Suppressor macrophage treated with lipopolysaccharide for 4 hours (primary cell): ENCODE measurements at places on chromosomes 13 and 19.
A peak's percentile ranks its signal among the peaks of the same experiment; 100 is the strongest.

- DNase-seq = no peak
These were observed 15.6 kb downstream of the LSM4 start for GRCh38 chr19:18307271-18307681.

DNA sequence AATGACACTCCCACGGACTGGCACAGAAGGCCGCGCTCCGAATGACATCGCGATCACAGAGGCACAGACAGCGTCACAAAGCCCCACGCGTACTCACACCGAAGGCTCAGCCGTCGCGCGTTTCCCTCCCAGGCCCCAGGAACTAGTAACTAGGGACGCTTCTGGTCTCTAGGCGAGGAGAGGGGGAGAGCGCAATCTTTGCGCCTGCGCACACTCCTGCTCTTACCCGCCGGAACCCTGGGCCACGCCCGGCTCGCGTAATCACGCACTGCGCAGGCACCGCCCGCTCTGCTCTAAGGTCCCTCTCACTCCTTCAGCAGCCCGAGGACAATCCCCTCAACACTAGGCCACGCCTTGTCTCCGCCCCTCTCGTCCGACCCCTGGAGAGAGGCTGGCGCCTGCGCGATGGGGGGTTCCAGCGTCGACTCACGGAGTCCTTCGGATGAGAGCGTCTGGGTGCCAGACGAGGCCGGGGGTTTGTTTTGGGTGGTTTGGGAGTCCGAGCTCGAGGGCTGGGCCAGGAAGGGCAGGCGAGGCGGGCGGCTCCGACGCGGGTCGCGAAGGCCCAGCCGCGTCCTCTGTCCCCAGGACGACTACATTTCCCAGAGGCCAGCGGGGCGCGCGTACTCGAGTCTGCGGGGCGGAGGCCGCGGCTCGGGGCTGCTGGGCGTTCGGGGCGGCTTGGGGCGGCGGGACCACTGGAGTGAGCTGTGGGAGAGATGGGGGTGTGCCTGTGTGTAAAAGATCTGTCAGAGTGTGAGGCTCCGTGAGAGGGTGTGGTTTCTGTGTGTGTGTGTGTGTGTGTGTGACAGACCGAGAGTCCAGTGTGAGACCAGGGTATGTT is at the start of gene ZNF471:
TSS of gene ZNF471 (plus strand) at position 410 of the 844 bp plus-strand sequence. CDS start 3,717 bp downstream, outside the sequence.
- peak; percentile 97 for DNase-seq

GRCh38 chr13:71240911-71241310 is 626.1 kb downstream of the DACH1 start:
- peak; percentile 2 for DNase-seq

GRCh38 chr13:77537289-77537919 is 1.9 kb downstream of the SCEL start:
- DNase-seq = no peak

- no peak for DNase-seq
These were observed 62.3 kb upstream of the ZNF724 start for GRCh38 chr19:23312515-23312914.

GRCh38 chr19:16435999-16436650 is 35.6 kb downstream of the EPS15L1 start:
- DNase-seq = peak; percentile 14

DNA sequence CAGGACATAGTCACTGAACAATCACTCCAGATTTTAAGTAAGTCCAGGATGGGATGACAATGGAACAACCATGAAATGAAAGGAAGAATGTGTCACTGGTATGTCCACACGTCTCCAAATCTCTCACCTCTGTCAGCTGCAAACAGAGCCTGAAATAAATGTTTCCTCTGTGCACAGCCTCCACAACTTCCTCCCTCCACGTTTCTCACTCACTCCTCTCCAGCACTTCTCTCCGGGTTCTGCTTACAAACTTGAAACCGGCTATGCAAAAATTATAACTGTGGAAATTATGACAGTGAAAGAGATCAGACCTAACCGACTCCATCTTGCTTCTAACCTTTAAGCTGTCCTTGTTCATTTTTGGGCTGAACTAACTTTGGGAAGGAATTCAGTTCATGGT is 35.0 kb upstream of the ALOX5AP start:
- no peak for DNase-seq

DNA sequence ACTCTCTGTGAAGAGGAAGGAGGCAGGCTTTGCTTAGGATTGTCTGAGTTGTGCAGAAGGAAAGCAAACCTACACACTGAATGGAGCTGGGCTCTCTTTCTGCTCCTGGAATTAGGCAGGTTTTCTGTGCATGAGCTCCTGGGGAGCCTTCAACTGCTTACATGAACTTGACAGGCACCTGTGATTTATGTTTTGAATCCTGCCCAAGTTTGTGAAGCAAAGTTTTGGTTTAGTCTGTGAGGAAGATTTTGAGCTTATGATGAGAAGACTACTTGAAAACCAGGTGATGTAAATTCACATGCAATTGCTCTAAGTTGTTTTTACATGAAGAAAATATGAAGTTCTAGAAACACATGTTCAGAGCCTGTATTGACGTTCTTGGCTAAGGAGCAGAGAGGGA is 109.0 kb downstream of the SLAIN1 start:
- DNase-seq = no peak

DNA sequence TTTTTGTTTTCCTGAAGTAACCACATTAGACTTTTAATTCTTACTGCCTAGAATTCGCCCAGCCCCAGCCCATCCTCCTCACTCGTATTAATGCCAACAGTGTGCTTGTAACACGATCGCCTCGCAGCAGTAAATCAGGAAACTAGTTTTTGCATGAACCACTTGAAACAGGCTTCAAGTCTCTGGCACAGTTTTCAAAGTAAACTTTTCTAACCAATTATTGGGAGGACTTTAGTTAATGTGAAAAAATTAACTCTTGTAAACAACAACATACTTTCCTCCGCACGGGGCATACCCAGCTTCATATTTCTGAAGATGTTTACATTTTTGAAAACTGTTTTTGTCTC is 39.2 kb downstream of the TNFRSF19 start:
- peak; percentile 3 for DNase-seq

DNA sequence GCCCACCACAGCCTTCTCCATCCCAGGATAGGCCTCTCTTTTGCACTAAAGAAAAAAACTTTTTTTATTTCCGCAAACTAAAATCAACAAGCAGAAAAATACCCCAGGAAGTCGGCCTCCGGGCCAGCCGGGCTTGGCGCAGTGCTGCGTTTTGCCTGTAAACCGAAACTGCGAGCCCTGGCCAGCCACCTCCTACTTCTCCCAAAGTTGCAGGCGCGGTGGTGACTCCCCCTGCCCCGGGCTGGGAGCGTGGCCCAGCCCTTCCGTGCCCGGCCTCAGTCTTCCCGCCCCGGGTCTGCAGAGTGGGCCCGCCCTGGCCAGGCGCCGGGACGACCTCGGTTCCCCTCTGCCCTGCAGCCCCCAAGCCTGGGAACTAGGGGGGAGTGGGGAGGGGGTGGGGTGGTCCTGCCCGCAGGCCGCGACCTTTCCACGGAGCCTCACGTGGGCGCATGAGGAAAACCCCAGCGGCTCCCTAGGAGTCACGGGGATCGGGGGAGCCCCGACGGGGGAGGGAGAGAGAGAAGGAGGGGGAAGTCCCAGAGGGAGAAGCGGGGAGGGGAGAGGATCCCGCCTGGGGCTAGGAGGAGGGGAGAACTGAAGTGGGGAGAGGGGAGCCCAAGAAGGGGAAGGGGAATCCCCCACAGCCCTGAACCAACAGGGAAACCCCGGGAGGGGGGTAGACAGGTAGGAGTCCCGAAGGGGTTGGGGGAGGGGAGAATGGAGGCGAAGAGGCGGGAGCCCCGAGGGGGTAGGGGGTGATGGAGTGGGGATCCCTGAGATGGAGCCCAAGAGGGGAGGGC is 3.0 kb downstream of the GADD45B start:
- DNase-seq = peak; percentile 97

DNA sequence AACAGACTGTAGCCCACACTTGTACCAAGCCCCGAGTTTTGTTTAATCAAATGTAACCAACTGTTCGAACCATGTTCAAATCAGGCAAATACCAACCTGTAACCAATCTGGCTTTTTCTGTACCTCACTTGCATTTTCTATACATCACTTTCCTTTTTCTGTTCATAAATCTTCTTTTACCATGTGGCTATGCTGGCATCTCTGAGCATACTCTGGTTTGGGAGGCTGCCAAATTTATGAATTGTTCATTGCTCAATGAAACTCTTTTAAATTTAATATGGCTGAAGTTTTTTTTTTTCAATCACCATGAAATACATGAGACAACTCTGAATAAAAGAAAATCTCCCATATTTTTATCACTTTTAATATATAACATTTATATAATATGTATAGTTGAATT is 256.1 kb downstream of the SLITRK6 start:
- DNase-seq = no peak

DNA sequence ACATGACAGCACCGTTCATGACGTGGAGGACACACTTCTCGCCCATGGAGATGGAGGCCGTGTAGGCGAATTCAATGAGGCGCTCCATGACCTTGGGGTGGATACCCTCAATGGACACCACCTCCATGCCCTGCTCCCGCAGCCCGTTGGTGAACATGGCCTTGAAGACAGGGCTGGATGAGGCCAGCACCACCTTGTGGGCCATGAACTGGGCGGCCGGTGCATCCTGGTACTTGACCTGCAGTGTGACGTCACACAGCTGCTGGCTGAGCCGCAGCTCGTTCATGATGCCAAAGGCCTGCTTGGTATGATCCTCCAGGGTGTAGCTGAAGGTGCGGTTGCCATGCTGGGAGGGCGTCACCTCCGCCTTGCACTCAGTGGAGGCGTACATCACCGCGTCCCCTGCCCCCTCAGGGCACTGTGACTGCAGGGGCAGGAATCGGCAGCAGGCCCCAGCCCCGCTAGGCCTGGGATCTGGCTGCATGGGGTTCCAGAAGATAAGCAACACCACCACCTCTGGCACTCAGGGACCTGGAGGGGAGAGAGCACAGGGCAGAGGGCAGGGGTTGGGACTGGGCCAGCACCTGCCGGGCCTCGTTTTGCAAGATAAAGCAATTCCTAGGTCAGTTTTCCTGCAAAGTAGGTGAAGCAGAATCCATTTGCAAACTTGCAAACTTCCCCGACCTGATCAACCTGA is 3.5 kb downstream of the KEAP1 start:
- DNase-seq = no peak

GRCh38 chr19:55441692-55442321 is 1.3 kb downstream of the SHISA7 start:
- DNase-seq = no peak

GRCh38 chr19:51789061-51789795 is 5.7 kb upstream of the FPR3 start:
- peak; percentile 90 for DNase-seq

GRCh38 chr19:10270180-10270615 is 722 bp upstream of the ICAM1 start:
- DNase-seq = peak; percentile 98

- DNase-seq = peak; percentile 93
These were observed 7.6 kb downstream of the DNAJB1 start for GRCh38 chr19:14510311-14511228.

DNA sequence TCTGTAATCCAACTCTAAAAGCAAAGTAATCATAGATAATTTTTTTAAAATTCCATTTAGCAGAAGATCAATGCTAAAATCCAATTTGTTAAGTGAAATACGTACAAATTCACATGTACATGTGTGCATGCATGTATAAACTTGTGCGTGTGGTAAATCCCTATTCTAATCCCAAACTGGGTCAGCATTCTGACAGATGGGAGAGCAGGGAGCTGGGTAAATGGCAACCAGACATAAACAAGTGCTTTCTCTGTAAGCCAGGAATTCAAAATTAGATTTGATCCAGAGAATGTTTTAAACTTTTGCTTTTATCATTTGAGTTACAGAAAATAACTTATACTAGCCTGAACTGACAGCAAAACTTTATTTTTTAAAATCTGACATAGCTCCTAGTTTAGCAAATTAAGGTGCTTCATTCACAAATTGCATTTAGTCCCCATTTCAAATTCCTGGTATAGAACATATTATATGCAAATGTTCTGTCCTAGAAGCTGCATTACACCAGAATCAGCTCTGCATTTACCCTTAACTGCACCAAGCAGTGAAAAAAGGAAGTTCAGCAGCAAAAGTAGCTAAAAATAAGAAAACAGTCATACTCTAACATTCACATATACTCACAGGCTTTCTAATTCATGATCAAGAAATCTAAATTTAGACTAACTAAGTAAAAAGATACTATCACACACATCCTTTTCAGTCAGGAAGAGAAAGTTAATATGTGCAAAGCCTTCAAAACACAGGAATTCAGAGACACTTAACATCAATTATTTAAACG is 32.6 kb downstream of the UBL3 start:
- DNase-seq = peak; percentile 68

DNA sequence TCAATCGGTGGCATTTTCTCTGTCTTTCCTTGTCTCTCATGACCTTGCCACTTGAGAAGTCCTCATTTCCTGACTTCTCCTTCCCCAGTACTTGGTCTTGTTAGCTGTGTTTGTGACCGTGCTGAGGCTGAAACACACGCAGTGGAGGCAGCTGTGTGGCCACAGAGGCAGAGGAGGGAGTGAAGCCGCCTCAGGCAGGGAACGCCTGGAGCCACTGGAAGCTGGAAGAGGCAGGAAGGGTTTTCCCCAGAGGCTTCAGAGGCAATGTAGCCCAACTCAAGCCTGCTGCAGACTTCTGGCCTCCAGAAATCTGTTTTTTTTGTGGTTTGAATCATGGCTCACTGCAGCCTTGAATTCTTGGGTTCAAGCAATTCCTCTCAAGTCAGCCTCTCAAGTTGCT is 29.2 kb upstream of the ARGLU1 start:
- DNase-seq = no peak

- no peak for DNase-seq
These were observed 39.1 kb upstream of the RNF113B start for GRCh38 chr13:98216135-98216565.

DNA sequence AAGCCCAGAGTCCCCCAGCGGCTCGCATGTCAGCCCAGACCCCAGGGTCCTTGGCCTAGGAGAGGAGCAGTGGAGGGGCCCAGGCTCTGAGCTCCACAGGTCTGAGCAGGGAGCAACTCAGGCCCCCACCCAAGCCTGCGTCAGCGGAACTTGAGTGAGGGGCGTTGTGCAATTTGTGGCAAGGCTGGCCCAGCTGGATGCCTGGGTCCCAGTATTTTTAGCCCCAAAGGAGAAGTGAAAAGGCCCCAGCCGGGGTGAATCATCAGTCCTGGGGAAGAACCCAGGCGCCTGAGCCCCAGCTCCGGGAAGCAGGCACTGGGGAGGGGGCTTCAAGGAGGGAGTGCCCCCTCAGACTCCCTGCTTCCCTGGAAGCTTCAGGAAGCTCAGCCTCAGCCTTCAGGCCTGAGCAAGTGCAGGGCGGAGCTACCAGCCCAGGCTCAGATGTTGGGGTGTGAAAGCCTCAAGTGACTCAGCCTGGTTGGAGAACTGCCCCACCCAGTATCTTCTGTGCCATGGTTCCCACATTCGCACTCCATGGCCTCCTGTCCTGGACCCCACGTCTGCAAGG is 7.2 kb downstream of the MED29 start:
- peak; percentile 97 for DNase-seq

GRCh38 chr19:8210421-8211101 is 1.4 kb downstream of the CERS4 start:
- DNase-seq = no peak
